CD4-positive, alpha-beta memory T cell (primary cell): ENCODE measurements at places on chromosomes 11 and 22. TPM values are rescaled to one million over a fixed set of nuclear protein-coding genes. Genes with fewer than 3 reads are reported as not detected.

GRCh38 chr11:37718431-37718999, 1120.5 kb upstream of the RAG2 start:
- no peak for DNase-seq
- H3K36me3 ChIP-seq: no peaks in the 10 kb centered on the region
- no peak overlapping the region for H3K27ac ChIP-seq
- H3K4me3 ChIP-seq: no peak overlapping the region

- H3K4me1 ChIP-seq: no peaks in the 10 kb centered on the region
- no peak overlapping the region for H3K27ac ChIP-seq
- no peak overlapping the region for H3K4me3 ChIP-seq
- no peaks in the 10 kb centered on the region for H3K36me3 ChIP-seq
- no peaks in the 10 kb centered on the region for H3K27me3 ChIP-seq
Observed at GRCh38 chr11:28274216-28274615, 166.0 kb downstream of the METTL15 start.

- no peak for DNase-seq
- H3K36me3 ChIP-seq: no peaks in the 10 kb centered on the region
- H3K4me3 ChIP-seq: no peak overlapping the region
Observed at GRCh38 chr22:44307509-44308169, 5.1 kb downstream of the SHISAL1 start.

Gene CEP164
- total RNA-seq: 40.8 TPM

GRCh38 chr11:57647960-57648800, 1.5 kb downstream of the YPEL4 start:
- peaks cover 37% of the 10 kb centered on the region for H3K27me3 ChIP-seq
- H3K27ac ChIP-seq: no peak overlapping the region
- no peak for DNase-seq
- no peaks in the 10 kb centered on the region for H3K36me3 ChIP-seq
- no peak overlapping the region for H3K4me3 ChIP-seq

Gene UBASH3B
- 26.6 TPM for total RNA-seq

Gene NXPE1
- total RNA-seq: not detected

- no peaks in the 10 kb centered on the region for H3K4me1 ChIP-seq
- peaks cover 16% of the 10 kb centered on the region for H3K27me3 ChIP-seq
- DNase-seq: no peak
- H3K27ac ChIP-seq: no peak overlapping the region
Observed at GRCh38 chr22:36986242-36986821, 32.9 kb downstream of the TST start.

GRCh38 chr22:30847583-30847982, 121.0 kb downstream of the MORC2 start:
- H3K4me3 ChIP-seq: no peak overlapping the region
- H3K27me3 ChIP-seq: no peaks in the 10 kb centered on the region
- H3K36me3 ChIP-seq: no peaks in the 10 kb centered on the region
- no peak overlapping the region for H3K27ac ChIP-seq

- peaks cover 41% of the 10 kb centered on the region for H3K36me3 ChIP-seq
- H3K27ac ChIP-seq: no peak overlapping the region
- DNase-seq: no peak
- no peak overlapping the region for H3K4me3 ChIP-seq
- H3K27me3 ChIP-seq: no peaks in the 10 kb centered on the region
Observed at GRCh38 chr11:130873761-130874160, 42.5 kb downstream of the SNX19 start.

DNA sequence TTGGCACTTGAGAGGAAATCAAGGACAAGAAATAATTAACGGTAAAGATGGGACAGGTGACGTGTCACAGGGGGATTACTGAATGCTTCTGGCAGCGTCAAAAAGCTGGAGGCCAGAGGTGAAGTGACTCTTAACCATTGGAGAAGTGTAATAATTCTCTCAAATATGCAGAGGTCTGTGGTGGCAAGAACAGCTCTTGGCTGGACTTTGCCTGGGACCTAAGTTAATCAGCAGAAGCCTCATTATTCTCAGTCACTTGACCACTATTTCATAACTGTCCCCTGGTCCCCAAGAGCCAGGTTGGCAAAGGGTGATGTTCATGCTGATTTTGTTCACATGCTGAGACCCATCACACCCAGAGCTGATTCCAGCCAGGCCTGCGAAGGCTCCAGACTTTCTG, 72.9 kb downstream of the TIMP3 start:
- no peaks in the 10 kb centered on the region for H3K36me3 ChIP-seq
- H3K4me1 ChIP-seq: no peaks in the 10 kb centered on the region
- H3K27ac ChIP-seq: no peak overlapping the region
- no peak for DNase-seq
- H3K27me3 ChIP-seq: no peaks in the 10 kb centered on the region
- H3K4me3 ChIP-seq: no peak overlapping the region

Gene SPON1
- 60.4 TPM for total RNA-seq

DNA sequence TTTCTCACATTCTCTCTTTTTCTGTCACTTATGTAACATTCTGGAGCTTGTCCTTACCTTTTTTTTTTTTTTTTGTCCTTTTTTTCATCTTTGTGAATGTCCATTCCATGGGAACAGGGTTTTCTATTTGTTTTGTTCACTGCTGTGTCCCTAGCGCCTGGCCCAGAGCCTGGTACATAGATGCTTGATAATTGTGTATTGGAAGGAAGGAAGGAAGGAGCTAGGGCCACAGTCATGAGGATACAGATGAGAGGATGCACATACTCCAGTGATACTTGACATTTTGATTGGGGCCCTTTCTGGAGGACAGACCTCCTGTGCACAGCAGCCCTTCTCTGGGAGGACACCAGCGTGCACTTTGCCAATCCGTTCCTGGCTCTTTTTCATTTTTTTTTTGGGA, 68.9 kb downstream of the KIAA1671 start:
- no peak for DNase-seq
- no peaks in the 10 kb centered on the region for H3K36me3 ChIP-seq
- no peak overlapping the region for H3K27ac ChIP-seq
- peaks cover under 1% of the 10 kb centered on the region for H3K4me1 ChIP-seq

Gene MRGPRF
- not detected for total RNA-seq

DNA sequence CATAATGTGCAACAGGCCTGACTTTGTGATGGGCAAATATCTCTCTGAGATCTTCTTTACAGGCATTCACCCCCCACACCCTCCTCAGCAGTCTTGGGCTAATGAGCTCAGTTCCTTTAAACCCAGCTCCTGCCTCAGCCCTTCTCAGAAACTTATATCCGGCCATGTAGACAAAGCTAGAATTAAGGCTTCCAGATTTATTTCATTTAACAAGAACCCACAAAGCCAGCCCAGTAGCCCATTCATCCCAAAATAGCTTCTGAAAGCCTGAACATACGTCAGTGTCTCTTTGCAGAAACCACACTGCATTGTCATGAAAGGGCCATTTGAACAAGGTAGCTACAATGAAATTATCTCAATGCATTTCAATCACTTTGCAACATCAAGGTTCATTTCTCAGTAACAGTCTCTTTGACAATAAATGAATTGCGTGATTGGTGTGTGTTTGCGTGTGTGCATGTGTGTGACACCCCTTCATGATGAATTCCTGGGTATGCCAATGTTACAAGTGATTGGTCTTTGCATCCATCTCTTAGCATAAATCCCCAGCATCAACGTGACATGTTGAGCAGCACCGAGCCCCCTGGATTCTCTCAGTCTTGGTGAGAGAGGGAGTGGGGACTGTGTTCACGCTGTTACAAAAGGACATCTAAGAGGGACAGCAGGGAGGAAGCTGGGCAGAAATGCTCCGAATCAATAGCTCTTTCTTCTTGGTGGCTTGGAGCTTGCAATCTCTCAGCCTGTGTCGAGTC, 299.6 kb downstream of the KIRREL3 start:
- no peaks in the 10 kb centered on the region for H3K4me1 ChIP-seq
- no peak overlapping the region for H3K27ac ChIP-seq
- no peaks in the 10 kb centered on the region for H3K36me3 ChIP-seq
- H3K27me3 ChIP-seq: no peaks in the 10 kb centered on the region

Gene TAF6L
- total RNA-seq: 34.0 TPM

- H3K27ac ChIP-seq: no peak overlapping the region
- H3K4me1 ChIP-seq: peaks cover 48% of the 10 kb centered on the region
- H3K36me3 ChIP-seq: no peaks in the 10 kb centered on the region
- peaks cover 75% of the 10 kb centered on the region for H3K27me3 ChIP-seq
- no peak overlapping the region for H3K4me3 ChIP-seq
Observed at GRCh38 chr11:31818425-31818755, 7.3 kb upstream of the PAX6 start.

Gene CCDC73
- total RNA-seq: not detected

DNA sequence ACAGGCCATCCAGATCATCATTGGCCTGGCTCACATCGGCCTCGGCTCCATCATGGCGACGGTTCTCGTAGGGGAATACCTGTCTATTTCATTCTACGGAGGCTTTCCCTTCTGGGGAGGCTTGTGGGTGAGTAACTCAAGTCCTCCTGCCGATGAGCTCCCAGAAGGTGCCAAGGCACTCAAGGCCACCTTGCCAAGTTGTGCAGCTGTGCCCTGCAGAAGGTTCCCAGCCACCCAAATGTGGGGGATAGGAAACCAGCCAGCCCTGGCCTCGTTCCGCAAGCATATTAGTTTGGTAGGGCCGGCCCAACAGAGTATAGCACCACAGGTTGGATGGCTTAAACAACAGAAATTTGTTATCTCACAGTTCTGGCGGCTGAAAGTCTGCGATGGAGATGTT, 4.0 kb downstream of the MS4A8 start:
- H3K4me3 ChIP-seq: no peak overlapping the region
- H3K27ac ChIP-seq: no peak overlapping the region
- H3K36me3 ChIP-seq: no peaks in the 10 kb centered on the region

DNA sequence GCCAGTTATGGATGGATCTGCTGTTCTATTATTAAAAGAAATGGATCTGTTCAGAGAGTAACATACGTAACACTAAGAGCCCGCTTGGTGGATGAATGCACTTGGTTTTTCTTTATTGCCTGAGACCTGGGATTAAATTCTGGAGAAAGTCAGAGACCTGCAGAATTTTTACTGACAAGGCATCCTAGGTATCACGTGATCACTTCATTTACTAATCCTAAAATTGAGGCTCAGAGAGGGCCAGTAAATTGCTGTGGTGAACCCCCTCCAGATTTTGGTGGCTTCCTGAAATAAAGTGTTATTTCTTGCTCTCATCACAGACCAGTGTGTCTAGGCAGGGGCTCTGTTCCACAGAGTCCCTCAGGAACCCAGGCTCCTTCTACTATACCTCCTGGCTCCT, 187.9 kb upstream of the LARGE1 start:
- H3K4me3 ChIP-seq: no peak overlapping the region
- no peak overlapping the region for H3K27ac ChIP-seq
- H3K36me3 ChIP-seq: no peaks in the 10 kb centered on the region
- no peaks in the 10 kb centered on the region for H3K4me1 ChIP-seq
- H3K27me3 ChIP-seq: no peaks in the 10 kb centered on the region

DNA sequence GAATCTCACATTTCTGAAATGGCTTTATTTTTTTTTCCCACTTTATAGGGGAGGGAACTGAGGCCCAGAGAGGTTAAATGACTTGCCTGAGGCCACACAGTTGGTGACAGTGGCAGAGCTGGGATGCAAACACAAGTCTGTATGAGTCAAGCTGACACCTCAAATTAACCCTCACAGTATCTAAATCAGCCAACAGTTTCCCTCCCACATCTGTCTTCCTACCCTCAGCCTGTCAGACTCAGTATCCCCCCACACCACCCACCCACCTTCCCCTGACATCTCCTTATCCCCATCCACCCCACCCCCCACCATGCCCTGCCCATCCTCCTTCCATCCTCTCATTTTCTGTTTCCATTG, 95.2 kb downstream of the TP53I11 start:
- no peak for DNase-seq
- H3K27ac ChIP-seq: no peak overlapping the region
- H3K36me3 ChIP-seq: no peaks in the 10 kb centered on the region

DNA sequence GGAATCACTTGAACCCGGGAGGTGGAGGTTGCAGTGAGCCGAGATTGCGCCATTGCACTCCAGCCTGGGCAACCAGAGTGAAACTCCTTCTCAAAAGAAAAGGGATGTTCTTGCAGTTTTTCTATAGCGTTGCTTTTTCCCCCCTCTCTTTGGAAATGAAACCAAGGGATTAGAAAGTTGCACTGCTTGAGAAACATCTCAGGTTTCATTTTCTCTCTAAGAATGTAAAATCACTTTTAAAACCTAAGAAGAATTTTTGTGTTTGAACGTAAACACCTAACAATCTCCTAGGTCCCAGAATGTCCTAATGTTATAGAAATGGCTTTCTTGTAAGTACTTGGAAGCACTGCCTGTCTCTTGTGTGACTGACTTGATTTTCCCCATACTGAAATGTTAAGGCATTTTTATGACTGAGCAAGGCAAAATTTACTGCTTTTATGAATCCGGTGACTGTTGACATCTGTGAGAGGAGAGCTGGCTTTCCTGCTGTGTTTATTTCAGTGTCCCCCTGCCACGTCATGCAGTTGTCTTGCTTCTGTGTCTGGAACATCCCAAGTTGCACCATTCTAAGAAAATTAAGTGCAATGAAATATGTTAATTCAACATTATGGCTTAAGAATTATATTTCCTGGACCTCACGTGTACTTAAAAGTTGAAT, 37.7 kb downstream of the NF2 start:
- no peak overlapping the region for H3K27ac ChIP-seq
- DNase-seq: no peak
- H3K4me3 ChIP-seq: no peak overlapping the region
- peaks cover 11% of the 10 kb centered on the region for H3K36me3 ChIP-seq

- H3K36me3 ChIP-seq: no peaks in the 10 kb centered on the region
- DNase-seq: no peak
- no peak overlapping the region for H3K27ac ChIP-seq
Observed at GRCh38 chr11:115155320-115155719, 348.9 kb downstream of the CADM1 start.

- DNase-seq: no peak
- no peak overlapping the region for H3K27ac ChIP-seq
- H3K36me3 ChIP-seq: no peaks in the 10 kb centered on the region
- no peaks in the 10 kb centered on the region for H3K27me3 ChIP-seq
- H3K4me1 ChIP-seq: no peaks in the 10 kb centered on the region
- no peak overlapping the region for H3K4me3 ChIP-seq
Observed at GRCh38 chr11:43756575-43756974, 76.0 kb downstream of the HSD17B12 start.

GRCh38 chr11:88297863-88298262, 39.7 kb downstream of the CTSC start:
- no peak overlapping the region for H3K27ac ChIP-seq
- H3K4me1 ChIP-seq: peaks cover 4% of the 10 kb centered on the region
- peaks cover 15% of the 10 kb centered on the region for H3K36me3 ChIP-seq
- DNase-seq: no peak

- H3K27ac ChIP-seq: no peak overlapping the region
- H3K4me3 ChIP-seq: no peak overlapping the region
- H3K36me3 ChIP-seq: no peaks in the 10 kb centered on the region
- no peak for DNase-seq
- no peaks in the 10 kb centered on the region for H3K4me1 ChIP-seq
Observed at GRCh38 chr11:27971171-27971570, 136.8 kb downstream of the KIF18A start.

- H3K36me3 ChIP-seq: no peaks in the 10 kb centered on the region
- H3K27me3 ChIP-seq: no peaks in the 10 kb centered on the region
- DNase-seq: no peak
Observed at GRCh38 chr11:130617001-130617400, 168.6 kb downstream of the ADAMTS15 start.
